ENCODE measurements at places on chromosomes 2 and 18. TPM values are rescaled to one million over a fixed set of nuclear protein-coding genes. Genes with fewer than 3 reads are reported as not detected.
A peak's percentile ranks its signal among the peaks of the same experiment; 100 is the strongest.

- peak; percentile 96 for DNase-seq
These were observed 600 bp downstream of the KATNAL2 start for GRCh38 chr18:46917803-46918600.

- no peak for DNase-seq
These were observed 2.8 kb upstream of the BOK start for GRCh38 chr2:241555711-241556110.

- no peak for DNase-seq
These were observed 49.2 kb downstream of the MYOM1 start for GRCh38 chr18:3170441-3171161.

Gene IL18RAP
- not detected for total RNA-seq

- no peak for DNase-seq
These were observed 159.8 kb downstream of the KLHL29 start for GRCh38 chr2:23544589-23545295.

GRCh38 chr2:70935468-70936164 is at the start of gene ATP6V1B1:
Gene ATP6V1B1, plus strand, starts transcription at chr2:70935900. Its CDS starts 55 bp downstream, at chr2:70935955.
- peak; percentile 59 for DNase-seq

DNA sequence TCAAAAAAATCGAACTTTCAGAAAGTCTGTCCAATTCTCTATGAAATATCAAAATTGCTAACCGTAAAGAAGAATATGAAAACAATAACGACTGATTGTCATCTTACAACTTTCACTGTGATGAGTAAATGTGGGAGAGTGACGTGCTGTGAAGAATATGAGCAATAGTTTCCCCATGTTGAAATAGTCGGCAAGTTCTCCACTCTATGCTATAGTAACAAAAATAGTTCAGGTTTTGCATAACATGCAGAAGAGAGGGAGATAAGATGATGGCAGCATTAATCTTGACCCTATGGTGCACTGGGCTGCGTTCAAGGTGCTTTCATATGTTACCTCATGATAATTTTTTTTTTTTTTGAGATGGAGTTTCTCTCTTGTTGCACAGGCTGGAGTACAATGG is 196.8 kb upstream of the CYRIA start:
- no peak for DNase-seq

Gene TDRD15
- 0.07 TPM for total RNA-seq

Gene PROM2
- 2.2 TPM for total RNA-seq

DNA sequence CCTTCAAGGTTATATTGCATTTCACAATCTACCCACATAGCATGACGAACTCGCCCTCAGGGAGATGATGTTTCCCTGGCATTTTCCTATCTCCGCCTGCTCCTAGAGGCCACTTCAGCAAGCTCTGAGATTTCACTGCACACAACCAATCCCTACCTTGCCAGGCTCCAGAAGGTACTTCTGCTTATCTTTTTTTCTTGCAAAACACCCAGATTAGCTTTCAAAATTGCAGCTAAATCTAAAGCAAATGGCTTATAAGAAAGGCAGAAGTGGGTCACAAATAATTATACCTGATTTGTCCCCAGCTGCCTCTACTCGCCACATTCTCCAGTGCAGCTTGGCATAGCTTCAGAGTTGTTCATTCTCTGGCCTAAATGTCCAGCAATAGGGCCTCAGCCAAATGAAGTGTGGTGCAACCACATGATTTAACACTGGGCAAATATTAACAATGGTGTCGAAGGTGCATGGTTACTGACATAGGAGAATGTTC is 32.4 kb upstream of the MRPL19 start:
- DNase-seq, result no peak

GRCh38 chr2:32844253-32844652 is 102.5 kb upstream of the LTBP1 start:
- no peak for DNase-seq

DNA sequence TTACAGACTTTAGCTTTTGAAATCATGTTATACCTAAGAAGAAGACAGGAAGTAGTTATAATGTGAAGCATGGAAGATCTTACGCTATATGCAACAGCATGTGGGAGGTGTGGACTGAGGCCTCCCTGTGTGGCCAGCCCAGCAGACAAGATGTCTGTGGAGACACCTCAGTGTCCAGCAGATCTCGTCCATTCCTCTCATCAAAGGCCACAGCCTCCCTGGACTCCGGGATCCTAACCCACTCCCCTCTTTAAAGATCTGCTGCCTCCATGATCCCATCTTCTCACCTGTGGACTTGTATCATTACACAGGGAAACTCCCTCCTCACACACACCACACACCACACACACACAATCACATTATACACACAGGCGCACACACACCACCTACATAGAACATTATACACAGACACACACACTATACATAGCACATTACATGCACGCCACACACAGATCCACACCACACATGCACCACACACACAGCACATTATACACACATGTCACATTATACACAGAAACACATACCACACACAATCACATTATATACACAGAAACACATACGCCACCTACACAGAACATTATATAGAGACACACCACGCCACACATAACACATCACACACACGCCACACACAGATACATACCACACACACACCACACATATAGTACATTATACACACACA is 89.5 kb downstream of the PXDN start:
- DNase-seq, result no peak

DNA sequence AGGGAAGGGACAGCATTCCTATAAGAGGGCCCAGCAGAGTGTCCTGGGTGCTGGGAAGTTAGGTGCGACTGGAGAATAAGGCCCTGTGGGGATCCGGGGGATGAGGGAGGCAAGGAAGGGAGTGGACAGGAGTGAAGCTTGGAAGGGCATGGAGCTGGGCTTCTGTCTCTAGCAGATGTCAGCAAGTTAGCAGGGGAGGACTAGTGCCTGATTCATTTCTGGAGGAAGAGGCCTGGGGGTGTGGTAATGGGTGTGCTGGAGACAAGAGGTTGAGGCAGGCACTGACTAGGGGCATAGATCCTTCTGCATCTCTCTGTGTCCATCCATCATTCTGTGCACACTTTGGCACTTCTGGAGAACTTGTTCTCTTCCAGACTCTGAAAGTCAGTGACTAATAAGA is 134.7 kb downstream of the ACOXL start:
- no peak for DNase-seq

DNA sequence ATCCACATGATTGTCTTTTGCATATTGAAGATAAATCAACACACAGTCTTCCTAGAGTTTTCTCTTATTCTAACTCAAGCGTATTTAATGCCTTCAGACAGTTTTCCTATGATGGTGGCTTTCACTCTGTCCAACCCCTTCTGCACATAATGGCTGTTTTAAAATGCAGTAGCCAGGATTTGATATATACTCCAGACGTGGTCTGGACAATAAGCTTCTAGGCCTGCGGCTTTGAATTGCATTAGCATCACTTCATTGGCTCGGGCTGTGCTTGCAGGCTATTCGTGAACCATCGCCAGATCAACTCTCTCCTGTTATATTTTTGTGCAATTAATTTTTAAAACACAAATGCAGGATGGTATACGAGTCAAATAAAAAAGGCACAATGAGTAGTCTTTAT is 235.3 kb downstream of the BCL2 start:
- no peak for DNase-seq

DNA sequence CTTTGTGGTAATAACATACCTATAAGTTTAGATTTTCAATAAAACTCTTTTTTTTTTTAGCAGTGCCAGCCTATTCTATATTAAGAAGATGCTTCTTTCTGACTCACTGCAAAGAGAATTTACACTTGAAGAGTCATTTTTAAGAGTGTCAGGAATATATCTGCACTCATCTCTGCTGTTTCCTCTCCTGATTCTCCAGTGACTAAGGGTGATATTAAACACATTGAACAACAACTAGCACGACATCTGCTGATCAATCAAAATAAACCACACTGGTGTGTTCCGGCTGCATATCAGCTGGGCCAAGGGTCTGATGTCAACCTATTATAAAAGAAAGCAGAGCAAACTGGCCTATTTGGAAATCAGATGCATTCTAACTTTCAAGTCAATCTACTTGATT is 15.0 kb downstream of the RAB27B start:
- DNase-seq, result no peak

Gene TMEM198
- total RNA-seq, result 25.6 TPM

GRCh38 chr2:96095116-96095636 is 21.2 kb downstream of the ADRA2B start:
- no peak for DNase-seq

Gene NT5DC4
- not detected for total RNA-seq

DNA sequence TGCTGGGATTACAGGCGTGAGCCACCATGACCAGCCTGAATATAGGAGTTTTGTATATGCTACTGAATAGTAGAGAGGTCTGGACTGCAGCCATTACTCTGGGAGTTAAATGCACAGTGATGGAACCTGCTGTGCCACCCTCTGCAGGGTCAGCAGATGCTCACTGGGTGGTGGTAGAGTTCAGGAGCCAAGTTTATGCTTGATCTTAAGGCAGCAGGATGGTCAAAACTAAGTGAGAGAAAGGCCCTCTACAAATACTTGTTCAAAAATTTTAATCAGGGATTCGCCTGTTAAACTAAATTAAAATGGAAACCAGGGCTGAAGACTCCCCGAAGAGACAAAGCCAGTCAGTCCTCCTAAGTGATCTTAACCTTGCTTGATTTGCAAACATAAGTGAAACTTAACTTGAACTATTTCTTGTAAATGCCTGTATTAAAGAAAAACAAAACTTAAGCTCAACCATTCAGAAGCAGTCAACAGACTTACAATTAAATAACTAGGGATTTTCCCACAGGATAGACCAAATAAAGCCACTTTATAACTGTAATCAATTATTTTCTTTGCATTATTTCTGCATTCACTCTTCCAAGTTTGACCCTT is 4.2 kb upstream of the WDFY1 start:
- DNase-seq, result no peak

- no peak for DNase-seq
These were observed 362.4 kb downstream of the KCNJ3 start for GRCh38 chr2:155060896-155061295.

DNA sequence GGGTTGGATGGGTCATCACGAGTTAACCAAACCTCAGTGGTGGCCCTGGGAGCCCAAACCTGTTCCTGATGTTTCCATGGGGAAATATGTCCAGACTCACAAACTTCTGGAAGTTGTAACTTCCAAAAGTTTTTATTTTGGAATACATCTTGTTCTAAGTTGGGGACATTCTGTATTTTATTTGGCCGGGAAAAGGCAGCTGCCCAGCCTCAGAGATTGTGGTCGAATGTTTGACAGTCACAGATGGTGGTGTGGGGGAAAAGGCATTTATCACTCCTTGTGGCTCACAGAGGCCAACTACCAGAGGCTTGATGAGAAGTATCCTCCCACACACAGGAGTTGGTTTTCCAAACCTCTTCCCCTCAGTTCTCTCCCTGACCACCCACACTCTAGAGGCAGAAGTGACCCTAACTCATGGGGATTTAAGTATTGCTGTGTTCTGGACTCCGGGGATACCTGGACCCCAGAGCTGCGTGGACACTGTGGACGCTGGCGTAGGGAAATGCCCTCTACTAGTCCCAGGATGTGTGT is 124.7 kb upstream of the PPP1CB start:
- DNase-seq, result no peak

DNA sequence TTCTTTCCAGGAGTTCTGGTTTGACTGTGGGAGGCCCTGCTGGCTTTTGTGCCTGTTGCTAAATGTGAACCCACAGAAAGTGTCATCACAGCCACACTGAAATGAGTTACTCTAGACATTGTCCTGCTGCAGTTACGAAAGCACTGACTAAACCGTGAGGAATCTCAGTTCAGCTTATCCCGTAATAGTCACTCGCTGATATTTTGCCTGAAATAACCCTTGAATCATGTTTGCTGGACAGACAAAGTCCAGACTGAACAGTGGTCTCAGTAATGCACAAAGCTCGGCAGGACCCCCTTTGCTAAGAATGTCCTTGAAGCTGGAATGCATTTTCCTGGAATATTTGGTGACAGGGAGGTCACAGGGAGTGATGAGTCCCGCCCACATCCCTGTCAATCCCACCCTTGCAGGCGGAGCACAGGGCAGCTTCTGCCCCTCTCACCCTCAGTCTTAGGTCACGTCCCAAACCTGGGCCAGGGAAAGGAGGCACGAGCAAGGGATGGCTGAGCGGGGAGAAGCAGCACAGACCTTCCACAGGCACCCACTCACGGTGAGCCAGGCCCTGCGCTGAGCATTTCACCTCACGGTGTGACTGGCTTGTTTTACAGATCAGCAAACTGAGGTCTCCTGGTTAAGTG is 53.4 kb downstream of the ADI1 start:
- DNase-seq, result no peak

- DNase-seq, result no peak
These were observed 716.4 kb downstream of the RNF144A start for GRCh38 chr2:7633566-7634153.

Gene MROH2A
- total RNA-seq, result not detected

GRCh38 chr2:102304711-102305611 is 6.4 kb upstream of the IL1RL1 start:
- no peak for DNase-seq

- DNase-seq, result no peak
These were observed 555.2 kb downstream of the DCDC2C start for GRCh38 chr2:4258563-4258962.

Gene FAM124B
- total RNA-seq, result 6.8 TPM

DNA sequence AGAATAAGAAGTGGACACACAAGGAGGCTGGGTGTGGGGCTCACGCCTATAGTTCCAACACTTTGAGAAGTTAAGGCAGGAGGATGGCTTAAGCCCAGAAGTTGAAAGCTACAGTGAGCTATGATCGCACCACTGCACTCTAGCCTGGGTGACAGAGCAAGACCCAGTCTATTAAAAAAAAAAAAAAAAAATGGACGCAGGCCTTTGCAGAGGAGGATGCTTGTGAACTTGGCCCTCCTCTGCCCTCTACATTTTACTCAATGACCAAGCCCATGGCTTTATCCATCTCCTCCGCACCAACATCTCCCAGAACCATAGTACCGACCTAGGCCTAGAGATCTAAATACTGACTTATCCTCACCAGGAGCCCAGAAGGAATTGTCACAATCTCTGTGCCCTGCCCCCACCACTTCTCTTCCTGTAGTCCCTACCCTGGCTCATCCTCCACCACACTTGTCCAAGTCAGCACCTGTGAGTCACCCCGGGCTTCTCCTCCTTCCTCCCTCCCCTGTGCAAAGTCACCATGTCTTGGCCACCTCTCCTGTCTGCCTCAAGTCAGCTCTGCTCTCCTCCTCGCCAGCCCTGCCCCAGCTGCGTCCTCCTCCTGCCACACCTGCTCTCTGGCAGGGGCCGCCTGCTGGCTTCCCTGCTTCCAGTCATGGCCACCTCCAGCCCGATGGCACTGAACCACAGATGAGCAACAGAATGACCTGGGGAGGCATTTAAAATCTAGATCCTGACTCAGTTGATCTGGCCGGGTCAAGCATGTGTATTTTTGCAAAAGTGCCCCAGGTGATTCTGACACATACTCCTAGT is 35.8 kb upstream of the ASPRV1 start:
- DNase-seq, result peak; percentile 19

Gene NDUFV2
- total RNA-seq, result 157 TPM

Gene SCYGR4
- not detected for total RNA-seq

DNA sequence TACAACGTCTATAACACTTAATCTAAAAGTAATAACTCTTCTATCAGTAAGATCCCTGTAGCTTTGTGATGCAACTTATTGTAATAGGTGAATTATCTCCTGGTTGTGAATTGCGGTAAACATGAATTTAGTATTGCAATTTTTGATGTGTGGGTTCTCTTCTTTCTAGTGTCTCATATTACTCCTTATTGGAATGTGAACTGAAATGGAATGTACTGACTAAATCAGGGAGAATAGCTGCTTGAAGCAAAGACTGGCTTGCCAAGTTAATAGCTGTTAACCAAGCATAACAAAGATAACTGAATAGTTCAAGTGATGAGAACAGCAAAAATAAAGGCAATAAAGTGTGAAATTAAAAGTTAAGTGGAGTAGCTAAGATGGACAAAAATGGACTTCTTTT is 60.5 kb upstream of the TFPI start:
- no peak for DNase-seq

- DNase-seq, result peak; percentile 72
These were observed 321.4 kb downstream of the IRS1 start for GRCh38 chr2:226478109-226478809.

Gene ABCB6
- 35.1 TPM for total RNA-seq
